Activated T-helper 1 cell treated with anti-CD3 and anti-CD28 coated beads, Interleukin-2, amount 50 U/mL, for 16 hours (primary cell): ENCODE measurements at places on chromosomes 7 and 10.

- DNase-seq = no peak
Observed at GRCh38 chr7:102117743-102118142, 168.9 kb upstream of the SH2B2 start.

DNA sequence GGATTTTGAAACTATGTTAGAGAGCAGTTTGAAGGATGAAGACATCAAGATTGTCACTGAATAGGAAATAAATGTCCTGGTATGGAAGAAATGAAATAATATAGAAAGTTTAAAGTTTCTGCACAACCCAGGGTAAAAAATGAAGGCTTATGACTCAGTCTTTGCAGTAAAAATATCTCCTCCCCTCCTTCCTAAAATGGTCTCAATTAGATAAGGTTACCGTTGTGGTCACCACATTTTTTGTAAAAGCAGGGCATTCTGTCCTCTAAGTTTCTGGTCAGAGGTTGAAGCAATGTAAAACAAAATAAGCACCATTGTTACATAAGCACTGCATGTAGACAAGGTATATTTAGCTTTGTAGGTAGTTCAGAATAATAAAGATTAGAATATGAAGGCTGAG is 403.5 kb downstream of the SUGCT start:
- no peak for DNase-seq

GRCh38 chr7:15399441-15399840 is 162.4 kb downstream of the AGMO start:
- no peak for DNase-seq

DNA sequence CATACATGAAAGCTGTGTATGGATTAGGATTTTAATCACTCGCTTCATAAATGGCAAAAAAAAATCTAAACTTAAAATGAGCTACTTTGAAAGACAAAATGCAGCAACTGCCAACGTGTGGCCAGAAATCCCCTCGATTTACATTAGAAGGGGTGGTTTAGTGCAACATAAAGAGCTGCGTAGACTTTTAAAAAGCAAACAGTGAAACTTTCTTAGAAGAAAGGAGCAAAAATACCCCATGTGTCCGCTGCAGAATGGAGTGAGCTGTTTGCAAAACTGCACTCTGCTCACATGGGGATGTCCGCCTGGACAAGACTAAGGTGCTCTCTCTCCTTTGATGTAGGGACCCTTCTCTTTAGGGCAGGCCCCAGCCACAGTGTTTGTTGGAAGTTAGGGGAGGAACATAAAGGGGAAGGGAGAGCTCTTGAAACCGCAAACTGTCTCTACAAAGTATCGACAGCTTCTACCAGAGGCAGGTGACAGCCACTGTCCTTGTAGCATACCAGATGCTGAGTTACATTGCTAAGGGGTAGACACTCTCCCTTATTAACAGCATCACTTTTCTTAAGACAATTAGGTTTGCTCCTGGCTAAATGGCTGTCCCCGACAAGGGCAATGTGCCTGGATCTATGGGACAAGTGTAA is 528.1 kb downstream of the KCNMA1 start:
- no peak for DNase-seq
